ENCODE measurements at places on chromosomes 5 and 9.

- DNase-seq, result no peak
These were observed 222.8 kb downstream of the TENT4A start for GRCh38 chr5:6936031-6936430.

DNA sequence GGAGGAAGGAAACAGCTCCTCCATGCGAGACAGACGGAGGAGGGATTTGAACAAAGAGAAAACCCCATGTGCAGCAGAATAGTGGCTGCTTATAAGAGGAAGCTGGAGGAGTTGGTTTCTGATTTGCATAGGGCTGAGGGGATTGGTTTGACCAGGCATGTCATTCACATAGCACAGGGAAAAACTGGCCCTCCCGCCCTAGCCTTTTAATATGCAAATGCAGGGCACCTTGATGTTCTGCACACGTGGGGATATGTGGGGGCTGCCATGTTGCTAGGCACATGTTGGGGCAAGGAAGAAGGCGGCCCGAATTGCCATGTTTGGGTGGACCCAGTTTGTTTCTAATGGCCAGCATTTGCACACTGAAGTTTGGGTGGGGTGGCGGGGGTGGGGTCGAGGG lies 42.2 kb downstream of the OSMR start:
- no peak for DNase-seq

DNA sequence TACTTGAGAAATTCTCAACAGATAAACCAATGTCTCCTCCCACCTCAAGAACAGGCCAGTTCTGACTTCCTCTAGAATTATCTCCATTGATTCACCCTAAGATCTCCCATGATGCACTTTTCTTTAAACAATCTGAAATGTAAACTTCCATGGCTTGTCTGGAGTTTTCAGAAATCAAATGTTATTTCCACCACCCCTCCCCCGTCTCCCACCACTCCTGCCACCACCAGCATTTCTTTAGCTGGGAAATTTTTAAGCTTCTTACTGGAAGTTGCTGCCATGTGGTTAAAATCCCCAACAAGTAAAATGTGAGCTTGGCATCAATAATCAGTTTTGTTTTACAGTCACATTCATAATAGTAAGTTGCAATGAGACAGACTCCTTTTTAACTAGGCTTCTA lies 32.8 kb upstream of the BASP1 start:
- DNase-seq, result no peak

GRCh38 chr9:94112716-94113465 lies 28.6 kb downstream of the PTPDC1 start:
- DNase-seq, result no peak

DNA sequence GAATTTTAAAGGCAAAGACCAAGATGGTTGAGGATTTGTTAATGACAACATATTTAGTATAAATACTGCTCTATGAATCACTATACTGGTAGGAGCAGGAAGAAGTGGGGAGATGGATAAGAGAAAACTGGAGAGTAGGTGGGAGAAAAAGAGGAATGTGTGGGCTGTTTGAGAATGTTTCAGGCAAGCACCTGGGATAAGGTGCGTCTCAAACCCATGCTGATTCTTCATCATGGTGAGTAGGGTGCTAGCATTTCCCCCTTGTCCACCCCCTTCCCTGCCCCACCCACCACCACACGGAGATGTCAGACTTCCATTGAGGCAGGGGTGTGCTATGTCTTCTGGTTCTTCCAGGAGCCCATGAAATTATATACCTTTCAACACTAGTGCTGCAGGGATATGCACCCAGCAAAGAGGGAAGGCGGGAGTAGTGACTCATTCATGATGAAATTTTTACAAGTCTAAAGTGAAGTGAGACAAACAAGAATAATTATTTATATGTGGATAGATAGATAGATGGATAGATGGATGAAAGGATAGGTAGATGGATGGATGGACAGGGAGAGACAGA lies 54.3 kb downstream of the MTX3 start:
- no peak for DNase-seq

DNA sequence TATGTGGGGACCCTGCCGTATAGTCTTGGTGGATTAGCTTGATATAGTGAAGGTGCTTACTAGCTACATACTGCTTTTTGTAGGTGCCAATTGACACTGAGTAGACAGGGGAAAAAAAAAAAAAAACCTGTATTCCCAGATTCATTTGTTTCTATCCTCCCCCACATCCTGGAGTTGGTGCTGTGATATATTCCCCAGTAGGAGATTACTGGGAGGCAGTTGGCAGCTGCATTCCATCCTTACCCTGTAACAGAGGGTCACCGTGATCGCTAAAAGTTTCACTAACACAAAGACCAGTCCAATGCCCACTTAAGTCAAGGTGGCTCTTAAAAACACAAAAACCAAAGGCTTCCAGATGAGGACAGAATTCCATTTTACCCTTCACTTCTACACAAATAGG lies 27.4 kb upstream of the TOMM5 start:
- no peak for DNase-seq

DNA sequence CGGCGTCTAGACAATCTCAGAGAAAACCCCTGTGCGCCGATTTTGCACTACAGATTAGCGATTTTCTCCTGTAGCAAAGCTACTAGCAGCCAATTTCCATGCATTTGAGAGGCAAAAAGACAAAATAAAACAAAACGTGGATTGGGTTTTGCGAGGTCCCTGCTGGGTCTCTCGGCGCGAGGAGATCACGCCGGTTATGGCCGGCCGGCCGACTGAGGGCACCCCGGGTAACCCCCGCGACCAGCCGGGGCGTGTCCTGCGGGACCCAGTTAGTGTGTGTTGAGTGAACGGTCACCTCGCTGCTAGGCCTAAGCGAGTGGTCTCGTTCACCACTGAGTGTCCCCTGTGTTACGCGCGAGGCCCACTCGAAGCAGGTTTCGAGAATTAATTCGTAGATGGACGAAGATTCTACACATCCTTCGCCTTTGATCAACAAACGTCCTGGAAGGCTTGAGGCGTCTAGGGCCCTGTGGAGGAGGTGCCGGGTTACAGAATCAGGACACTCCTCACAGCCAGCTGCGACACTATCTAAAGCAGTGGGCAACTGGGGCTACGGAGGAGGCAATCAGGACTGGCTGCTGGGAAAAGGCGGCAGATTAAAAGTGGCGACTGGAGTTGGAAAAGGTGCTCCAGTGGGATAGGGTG lies 764 bp upstream of the VDAC1 start:
- DNase-seq, result no peak
